ENCODE measurements at places on chromosomes 6 and 20. TPM values are rescaled to one million over a fixed set of nuclear protein-coding genes. Genes with fewer than 3 reads are reported as not detected.
A peak's percentile ranks its signal among the peaks of the same experiment; 100 is the strongest.

ENPP5 gene
- total RNA-seq, result 8.8 TPM

SLC24A3 gene
- total RNA-seq, result 1.0 TPM

BPI gene
- not detected for total RNA-seq

ULBP2 gene
- total RNA-seq, result not detected

MYLIP gene
- total RNA-seq, result 13.2 TPM

RFX6 gene
- 0.66 TPM for total RNA-seq

PNLDC1 gene
- total RNA-seq, result not detected

ISM1 gene
- 2.6 TPM for total RNA-seq

YIPF3 gene
- 79.4 TPM for total RNA-seq

GRCh38 chr20:33811776-33812151 is 616 bp downstream of the CHMP4B start:
- peak; percentile 27 for DNase-seq

GRCh38 chr20:48069596-48069995 is 284.3 kb upstream of the SULF2 start:
- no peak for DNase-seq

DNA sequence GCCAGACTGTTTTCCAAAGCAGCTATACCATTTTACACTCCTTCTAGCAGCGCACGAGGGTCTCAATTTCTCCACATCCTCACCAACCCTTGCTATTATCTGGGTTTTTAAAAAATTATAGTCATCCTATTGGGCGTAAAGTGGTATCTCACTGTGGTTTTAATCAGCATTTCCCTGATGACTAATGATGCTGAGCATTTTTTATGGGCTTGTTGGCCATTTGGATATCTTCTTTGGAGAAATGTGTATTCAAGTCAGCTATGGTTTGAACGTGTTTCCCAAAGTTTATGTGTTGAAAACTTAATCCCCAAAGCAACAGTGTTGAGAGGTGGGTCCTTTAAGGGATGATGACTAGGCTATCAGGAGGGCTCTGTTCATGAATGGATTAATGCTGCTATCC is 6.7 kb downstream of the MCUR1 start:
- no peak for DNase-seq

DNA sequence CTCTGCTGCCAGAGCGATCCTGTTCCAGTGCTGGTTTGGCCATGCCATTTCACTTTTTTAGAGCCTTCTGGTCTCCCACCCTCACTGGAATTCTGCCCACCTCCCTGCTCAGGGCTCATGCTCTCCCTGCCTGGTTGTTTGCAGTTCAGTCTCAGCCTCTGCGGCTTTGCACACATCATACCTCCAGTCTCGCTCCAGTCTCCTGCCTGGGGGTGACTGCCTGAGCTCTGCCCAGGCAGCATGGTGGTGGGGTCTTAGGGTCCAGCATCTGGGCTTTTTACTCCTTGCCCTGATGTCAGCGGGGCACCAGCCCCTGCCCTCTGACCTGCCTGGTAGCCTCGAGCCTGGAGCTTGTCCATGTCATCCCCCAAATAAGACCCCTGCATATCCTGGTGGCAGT is 30.9 kb downstream of the CD83 start:
- DNase-seq, result no peak

GRCh38 chr20:43667341-43668132 is 623 bp downstream of the MYBL2 start:
- DNase-seq, result peak; percentile 12

- no peak for DNase-seq
These were observed 123.0 kb downstream of the BANF2 start for GRCh38 chr20:17822540-17823408.

GRCh38 chr6:24779416-24780016 is 4.8 kb downstream of the GMNN start:
- DNase-seq, result no peak

- DNase-seq, result no peak
These were observed 159.2 kb upstream of the CST7 start for GRCh38 chr20:24789877-24790276.

DNA sequence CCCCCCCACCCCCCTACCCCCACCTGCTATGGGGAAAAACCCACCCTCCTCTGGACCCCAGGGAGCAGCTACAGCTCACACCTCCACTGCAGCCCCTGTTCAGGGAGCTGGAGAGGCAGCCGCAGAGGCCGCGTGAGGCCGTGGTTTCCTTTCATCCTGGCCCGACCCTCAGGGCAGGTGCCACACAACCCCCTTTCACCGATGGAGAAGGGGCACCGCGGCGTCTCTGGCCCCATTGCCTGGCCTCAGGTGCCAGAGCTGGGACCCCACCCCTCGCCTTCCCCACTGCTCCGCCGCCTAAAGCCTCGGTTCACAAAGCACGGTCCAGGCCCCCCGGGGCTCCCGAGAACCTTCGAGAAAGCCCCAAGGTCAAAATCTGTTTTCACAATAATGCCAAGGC is 11.8 kb upstream of the KCNQ2 start:
- DNase-seq, result no peak

DNA sequence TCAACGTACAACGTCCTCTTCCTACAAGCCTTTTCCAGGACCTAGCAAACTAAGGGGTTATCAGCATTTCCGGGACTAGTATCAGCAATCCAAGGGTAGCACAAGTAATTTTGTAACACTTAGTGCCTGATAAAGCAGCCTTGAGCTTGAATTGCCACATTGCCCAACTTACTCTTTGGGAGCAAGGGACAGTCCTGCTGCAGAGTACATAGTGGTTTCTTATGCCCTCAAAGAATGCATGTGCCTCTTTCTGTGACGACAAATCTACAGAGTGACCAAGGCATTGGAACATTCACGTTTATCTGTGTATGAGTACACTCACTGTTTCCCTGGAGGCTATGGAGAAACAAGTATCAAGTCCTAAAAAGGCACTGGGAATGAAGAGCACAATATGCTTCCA is 3.2 kb upstream of the ID4 start:
- DNase-seq, result no peak
